ENCODE measurements at places on chromosomes 3 and 15. TPM values are rescaled to one million over a fixed set of nuclear protein-coding genes. Genes with fewer than 3 reads are reported as not detected.

USP19 gene
- 72.1 TPM for total RNA-seq

DNA sequence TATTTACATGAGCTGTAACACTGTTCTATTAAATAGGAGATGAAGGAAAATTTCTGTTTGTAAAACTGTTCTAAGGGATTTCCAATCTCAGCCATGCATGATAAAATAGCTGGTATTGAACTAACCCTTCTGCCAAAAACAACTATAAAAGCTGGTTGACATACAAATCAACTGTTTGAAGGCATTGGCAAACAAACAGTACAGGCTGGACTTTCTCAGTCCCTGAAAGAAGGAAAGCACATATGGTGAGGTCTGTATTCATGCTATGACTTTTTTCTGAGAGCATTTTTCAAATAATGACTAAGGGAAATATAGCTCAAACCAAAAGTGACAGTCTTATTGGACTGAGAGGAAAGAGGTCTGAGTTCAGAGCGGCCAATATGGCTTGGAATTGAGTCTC is 117.0 kb upstream of the CCDC54 start:
- DNase-seq: no peak

GRCh38 chr3:77259694-77260093 is 219.8 kb downstream of the ROBO2 start:
- no peak for DNase-seq

LRRC3B gene
- not detected for total RNA-seq

GRCh38 chr3:25575001-25575400 is 89.7 kb downstream of the TOP2B start:
- DNase-seq: no peak

DNA sequence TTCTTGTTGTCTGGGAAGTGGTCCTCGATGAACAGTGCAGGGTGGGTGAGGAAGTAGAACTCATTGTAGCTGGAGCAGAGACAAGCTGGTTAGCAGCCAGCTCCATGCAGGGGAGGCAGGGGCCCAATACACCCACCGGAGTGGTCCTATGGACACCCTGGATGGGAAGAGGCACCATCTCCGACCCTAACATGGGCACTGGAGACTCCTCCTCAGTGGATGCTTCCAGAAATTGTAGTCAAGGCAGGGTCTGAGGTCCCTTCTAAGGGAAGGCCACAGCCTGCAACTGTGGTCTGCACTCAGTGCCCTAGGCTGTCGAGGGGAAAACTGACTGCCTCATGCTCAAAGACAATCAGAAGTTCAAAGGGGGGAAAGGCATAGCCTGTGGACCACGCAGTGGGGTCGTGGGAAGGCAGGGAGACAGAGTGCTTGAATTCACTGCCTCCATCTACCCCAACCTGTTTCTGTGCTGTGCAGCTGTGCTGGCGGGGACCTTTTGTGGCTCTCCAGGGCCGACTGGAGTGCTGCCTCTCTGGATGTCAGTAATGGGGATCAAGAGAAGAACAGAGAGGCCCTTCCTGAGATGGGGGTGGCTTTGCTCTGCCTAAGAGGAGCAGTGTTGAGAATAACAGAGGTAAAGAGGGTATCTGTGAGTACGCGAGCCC is 41.9 kb downstream of the KY start:
- DNase-seq: no peak

DNA sequence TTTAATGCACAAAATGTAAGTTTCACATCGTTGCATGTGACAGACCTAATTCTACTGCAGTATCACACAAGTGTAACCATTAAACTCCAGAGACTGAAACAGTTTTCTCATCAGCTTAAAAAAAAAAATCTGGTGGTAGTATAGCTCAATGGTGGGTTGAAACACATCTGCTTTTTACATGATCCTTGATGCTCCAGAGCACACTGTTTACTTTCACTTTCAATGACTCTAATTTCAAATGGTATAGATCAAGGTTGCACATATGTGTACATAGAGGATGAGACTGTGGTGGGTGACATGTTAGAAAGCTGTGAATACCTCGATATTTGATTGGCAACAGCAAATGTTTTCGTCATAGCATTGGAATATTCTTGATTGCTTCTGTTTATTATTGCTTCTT is 22.4 kb downstream of the MCTP2 start:
- no peak for DNase-seq

MCF2L2 gene
- 2.3 TPM for total RNA-seq

SATB1 gene
- total RNA-seq: 28.7 TPM

CCDC39 gene
- not detected for total RNA-seq

DNA sequence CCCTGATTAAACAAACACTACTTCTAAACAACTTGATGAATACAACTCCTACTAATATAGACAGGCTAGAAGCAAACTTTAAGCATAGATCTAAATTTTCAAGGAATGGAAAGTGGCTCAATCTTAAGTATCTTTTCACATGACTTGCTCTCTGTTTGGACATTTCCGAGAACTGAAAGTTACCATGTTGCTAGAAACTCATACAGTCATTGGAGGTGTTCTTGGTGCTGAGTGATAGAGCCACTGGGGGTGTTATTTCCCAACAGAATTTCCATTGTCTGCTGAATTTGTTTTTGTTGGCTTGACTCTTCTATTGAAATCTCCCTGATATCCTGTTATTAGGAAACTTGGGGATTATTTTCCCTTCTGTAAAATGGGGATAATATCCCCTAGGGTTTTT is 264.5 kb upstream of the RASGRP1 start:
- no peak for DNase-seq

NR1I2 gene
- total RNA-seq: not detected

TRPM1 gene
- total RNA-seq: not detected

DNA sequence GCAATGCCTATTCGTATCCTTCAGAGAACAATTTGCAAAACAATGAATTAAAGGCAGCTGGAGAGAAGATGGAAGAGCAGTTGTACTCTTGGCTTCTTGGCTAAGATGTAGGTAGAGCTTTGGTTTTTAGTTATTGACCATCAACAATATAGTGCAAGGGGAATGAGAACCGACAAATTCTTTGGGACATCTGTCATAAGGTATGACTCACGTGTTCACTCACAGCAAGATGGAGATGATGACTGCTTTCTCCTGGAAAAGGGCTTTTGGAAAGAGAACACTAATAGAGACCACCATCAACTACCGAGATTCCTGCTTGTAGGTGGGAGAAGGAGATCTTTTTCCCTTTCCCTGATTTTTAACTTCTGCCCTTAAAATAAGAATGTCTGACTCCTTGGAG is 234.9 kb downstream of the NTRK3 start:
- DNase-seq: no peak

LMOD3 gene
- not detected for total RNA-seq

DNA sequence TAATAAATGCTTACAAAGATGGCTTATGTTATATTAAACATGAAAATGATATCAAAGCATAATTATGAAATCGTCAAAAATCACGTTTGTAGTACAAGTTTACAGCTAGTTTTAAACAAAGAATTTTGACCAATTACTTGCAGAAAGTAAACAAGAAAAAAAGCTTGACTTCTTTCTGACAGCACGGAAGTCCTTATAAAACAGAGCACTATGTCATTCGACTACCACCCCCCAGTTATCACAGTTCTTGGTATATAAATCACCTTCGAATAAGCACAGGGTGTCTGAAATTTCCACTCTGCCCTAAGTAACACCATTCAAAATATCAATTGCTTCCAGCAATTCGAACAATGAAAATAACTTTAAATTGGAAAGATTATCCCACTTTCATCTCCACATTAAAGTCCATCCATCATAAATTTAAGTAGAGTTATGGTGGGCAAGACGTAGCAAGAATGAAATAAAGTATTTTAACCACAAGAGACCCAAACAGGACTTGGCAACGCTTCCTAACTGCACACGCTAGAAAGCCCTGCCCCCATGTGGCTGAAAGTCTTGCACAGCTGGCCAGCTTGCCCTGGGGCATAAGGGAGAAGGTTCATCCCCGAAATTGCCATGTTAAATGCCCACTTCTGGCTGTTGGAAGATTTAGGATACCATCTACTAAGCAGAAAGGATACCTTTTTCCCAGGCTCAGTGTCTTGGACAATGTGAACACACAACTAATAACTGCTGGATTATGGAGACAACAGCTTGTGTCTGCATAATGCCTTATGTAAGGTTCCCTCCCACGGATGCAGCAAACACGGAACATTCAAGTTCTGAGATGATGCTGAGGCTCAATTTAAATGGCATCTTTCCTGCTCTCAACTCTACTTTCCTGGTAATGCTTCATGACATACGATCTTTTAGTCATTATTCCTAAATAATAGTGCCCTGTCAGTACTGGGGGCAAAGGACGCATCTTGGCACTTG is 116.4 kb upstream of the TJP1 start:
- DNase-seq: no peak

AGTR1 gene
- not detected for total RNA-seq

- DNase-seq: peak; percentile 26
These were observed 54.0 kb upstream of the EIF5A2 start for GRCh38 chr3:170962411-170962810.

GRCh38 chr3:49173116-49173791 is 1.9 kb downstream of the KLHDC8B start:
- DNase-seq: no peak

DNA sequence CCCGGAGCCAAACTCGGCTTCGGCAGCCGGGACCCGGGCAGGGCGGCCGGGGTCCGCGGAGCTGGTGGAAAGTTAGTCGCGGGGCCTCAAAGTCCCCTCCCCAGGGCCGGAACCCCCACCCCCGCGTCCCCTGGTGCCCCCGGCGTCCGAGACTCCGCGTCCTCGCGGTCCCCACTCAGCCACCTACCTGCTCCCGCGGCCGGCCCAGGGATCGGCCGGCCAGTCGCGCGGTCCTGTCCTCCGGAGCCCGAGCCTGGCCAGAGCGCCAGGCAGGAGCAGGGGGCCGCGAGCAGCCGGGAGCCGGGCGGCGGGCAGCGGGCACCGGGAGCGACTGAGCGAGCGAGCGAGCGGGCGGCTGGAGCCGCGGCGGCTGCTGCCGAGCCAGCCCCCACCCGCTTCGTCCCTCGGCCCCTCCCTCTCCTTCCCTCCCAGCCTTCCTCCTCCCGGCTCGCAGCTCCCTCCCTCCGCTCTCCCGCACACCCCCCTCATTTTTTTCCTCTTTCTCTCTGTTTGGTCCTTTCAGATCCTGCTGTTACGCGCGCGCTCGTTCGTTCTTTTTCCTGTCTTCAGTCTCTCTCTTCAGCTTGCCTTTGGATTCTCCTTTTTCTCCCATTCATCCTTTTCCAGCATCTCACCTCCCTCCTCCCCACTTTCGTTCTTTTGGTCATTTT is at the start of gene MEGF11:
Gene MEGF11 (minus strand): TSS at position 333 of the 671 bp plus-strand sequence. CDS start 125,347 bp downstream, outside the sequence.
- peak; percentile 22 for DNase-seq

DNA sequence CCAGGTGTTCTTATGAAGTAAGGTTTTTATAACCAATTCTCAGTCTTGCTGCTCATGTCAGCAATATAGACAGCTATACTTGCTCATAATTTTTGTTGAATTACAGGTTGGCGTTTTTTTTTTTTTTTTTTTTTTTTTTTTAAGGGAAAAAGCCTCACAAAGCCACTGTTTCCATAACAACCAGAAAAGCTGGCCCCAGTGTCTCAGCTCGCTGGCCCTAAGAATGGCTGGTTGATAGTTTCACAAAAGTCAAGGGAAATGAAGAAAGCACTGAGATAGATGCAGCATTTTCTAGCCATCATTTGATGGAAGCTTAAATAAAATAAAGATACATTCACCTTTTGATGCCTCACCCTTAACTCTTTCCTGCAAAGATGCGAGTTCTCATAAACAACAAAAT is 121.9 kb downstream of the C3orf70 start:
- DNase-seq: no peak

SNTN gene
- not detected for total RNA-seq

GLCE gene
- 31.3 TPM for total RNA-seq

GRCh38 chr15:40048211-40048792 is 9.3 kb upstream of the SRP14 start:
- DNase-seq: no peak

DNA sequence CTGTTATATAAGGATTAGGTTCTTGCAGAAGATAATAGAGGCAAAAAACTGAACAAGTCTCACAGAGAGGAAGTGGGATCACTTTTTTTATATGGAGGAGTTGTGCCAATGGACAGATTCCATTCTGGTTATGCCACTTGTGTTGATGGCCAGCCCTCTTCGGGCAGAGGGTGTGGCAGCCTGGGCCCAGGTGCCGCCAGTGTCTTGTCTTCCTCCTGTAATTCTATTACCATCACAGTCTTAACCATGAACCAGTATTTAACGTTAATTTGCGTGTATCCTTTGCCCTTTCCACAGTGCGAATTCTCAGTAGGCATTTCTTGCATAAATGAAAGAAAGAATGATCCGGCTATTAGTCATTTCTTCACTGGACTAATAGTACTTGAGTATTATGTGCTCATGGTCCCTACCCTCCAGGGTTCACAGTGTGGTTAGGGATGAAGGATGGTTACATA is 7.0 kb upstream of the USP4 start:
- DNase-seq: peak; percentile 84

MEGF11 gene
- total RNA-seq: not detected

GRCh38 chr3:8825153-8825825 is 55.9 kb upstream of the OXTR start:
- DNase-seq: no peak

GRCh38 chr3:4981294-4981664 is 2.0 kb downstream of the BHLHE40 start:
- DNase-seq: no peak

NR2C2 gene
- 44.1 TPM for total RNA-seq

DNA sequence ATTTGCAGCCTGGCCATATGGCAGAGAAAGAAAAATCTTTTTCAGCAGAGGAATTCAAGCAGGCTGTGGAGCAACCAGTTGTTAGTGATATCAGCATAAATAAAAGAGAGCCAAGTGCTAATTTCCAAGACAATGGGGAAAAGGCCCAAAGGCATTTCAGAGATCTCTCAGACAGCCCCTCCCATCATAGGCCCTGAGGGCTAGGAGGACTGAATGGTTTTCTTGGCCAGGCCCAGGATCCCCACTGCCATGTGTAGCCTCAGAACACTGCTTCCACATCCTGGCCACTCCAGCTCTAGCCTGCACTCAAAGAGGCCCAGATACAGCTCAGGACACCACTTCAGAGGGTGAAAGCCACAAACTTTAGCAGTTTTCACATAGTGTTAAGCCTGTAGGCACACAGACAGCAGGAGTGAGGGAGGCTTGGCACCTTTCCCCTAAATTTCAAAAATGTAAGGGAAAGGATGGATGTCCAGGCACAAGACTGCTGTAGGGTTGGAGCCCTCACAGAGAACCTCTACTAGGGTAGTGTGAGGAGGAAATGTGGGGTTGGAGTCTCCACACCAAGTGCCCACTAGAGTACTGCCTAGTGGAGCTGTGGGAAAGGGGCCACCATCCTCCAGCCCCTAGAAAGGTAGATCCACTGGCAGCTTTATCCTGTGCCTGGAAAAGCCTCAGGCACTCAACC is 191.4 kb downstream of the TBL1XR1 start:
- DNase-seq: no peak

DNA sequence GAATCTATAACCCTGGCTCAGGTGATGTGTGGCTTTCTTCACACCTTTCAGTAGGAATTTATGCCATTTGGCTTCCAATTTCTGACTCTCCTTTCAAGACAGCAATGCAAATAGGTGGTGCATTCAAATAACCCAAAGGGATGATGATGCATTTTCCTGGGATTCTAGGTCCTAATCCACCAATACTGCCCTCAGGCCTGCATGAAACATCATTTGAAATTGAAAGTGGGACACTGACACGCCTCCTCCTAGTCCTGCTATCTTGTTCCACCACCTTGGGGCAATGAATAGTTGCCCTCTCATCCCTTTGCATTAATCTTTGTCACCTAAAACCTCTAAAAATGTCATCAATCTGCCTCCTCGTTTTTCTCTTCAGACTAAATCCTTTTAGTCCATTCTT is 198.4 kb upstream of the ST8SIA2 start:
- no peak for DNase-seq

GRCh38 chr3:131704098-131704497 is 201.3 kb upstream of the MRPL3 start:
- no peak for DNase-seq

OXTR gene
- total RNA-seq: 3.4 TPM

PAQR9 gene
- not detected for total RNA-seq

Measured in PC-9 (cell line).